Right ventricle myocardium superior (tissue), 1 donor: ENCODE measurements at places on chromosomes 5 and 9. TPM values are rescaled to one million over a fixed set of nuclear protein-coding genes. Genes with fewer than 3 reads are reported as not detected.
A peak's percentile ranks its signal among the peaks of the same experiment; 100 is the strongest.

VLDLR gene
- 121 TPM for total RNA-seq

- no peak for DNase-seq
These were observed 304.6 kb downstream of the ACTL7B start for GRCh38 chr9:108551030-108551841.

DNA sequence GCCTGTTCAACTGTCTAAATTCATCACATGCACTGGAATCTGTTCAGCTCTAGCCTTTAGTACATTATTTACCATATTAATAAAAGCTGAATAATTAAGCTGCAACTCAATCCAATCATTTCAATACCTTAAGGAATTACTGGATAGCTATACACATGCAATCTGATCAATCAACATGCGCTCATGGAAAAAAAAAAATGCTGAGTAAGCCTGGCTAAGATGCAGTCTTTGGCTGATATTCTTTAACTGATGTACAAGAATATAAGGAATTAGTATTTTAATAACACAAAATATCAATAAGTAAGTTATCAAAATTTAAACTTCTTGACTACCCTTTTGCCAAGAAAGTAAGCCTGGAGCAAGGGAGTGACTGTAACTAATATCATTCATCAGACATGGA lies 15.9 kb downstream of the EFNA5 start:
- no peak for DNase-seq

DNA sequence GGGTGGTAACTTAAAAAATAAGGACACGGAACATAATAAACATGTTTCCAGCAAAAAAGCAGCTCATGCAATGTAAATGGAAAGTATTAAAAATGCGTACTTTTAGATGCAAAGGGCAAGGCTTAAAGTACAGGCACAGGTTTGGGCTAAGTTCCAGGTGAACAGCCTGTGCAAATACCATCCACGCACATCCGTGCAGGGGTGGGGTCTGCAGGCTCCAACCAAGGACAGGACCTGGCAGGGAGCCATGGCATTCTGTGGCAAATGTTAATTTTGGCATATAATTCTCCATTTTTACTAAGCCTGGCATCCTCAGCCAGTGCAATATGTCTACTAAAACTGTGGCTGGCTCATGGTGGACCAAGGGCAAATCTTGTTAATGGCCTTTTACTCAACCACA lies 365.8 kb upstream of the DAP start:
- no peak for DNase-seq

TAF11L5 gene
- total RNA-seq = not detected

DNA sequence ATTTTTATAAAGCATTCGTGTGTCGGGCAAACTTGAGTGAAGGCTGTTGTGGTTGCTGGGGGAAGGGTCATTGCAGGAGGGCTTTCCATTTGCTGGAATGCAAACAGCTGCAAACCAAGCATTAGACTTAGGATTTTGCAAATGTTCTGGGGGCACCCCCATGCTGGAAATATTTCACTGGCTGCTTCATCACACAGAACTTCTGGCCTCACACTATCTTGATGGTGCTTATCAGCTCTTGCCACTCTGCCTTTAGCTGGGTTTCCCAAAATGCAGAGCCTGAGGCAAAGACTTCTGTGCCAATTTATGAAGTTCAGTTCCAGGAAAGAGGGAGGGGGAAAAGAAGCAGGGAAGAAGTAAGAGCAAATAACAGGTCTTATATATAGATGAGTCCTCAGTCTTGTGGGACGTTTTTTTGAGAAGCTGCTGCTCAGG lies 8.6 kb upstream of the COL15A1 start:
- DNase-seq = no peak

- no peak for DNase-seq
These were observed 9.3 kb downstream of the OBP2B start for GRCh38 chr9:133199648-133200321.

ACTBL2 gene
- total RNA-seq = not detected

GRCh38 chr5:157352756-157353340 lies 86.9 kb downstream of the CYFIP2 start:
- DNase-seq = no peak

GRCh38 chr9:72583370-72583769 lies 62.0 kb downstream of the TMC1 start:
- DNase-seq = no peak

MTAP gene
- total RNA-seq = 21.2 TPM

GRCh38 chr9:78400496-78400895 lies 103.6 kb downstream of the PSAT1 start:
- DNase-seq = no peak

DNA sequence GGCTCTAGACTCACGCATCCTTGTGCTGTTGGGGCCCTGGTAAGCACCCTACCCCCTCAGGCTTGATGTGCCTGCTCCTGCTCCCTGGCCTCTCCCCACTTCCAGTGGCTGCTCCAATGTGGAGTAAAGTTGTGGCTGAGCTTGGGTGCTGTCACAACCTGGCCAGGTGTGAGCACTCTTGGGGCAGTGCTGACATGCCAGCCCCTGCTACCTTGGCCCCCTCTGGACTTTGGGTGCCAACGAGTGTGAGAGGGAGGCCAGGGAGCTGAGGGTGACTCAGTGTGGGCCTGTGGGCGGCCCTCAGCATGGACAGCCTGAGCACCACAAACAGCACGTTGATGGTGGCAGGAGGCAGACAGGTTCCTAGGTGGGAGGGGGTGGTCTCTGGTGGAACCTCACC lies 870.2 kb upstream of the C9orf72 start:
- peak; percentile 30 for DNase-seq

GRCh38 chr5:167802755-167803431 lies 488.6 kb upstream of the WWC1 start:
- no peak for DNase-seq

HACD4 gene
- total RNA-seq = 1.0 TPM

DNA sequence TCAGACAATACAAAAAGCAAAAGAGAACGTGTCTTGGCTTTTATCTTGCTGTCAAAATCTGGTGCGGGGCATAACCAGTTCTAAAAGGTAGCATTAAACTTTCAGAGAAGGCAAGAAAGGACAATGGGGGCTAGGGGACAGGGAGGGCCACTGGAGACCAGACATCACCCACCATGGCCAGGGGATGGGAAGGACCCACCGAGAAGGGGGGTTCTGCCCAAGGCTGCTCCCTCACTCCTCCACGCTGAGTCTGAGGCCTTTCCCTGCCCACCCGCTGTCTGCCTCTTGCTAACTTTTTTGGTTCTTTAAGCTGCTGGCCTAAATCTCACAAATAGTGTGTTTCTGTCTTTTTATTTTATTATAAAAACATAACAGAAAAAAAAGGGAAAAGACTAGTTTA lies 33.6 kb downstream of the ATPSCKMT start:
- no peak for DNase-seq

- DNase-seq = no peak
These were observed 321.9 kb downstream of the CDK5RAP2 start for GRCh38 chr9:120258096-120258495.

TPRN gene
- total RNA-seq = 19.0 TPM
